ENCODE measurements at places on chromosomes 7 and 10.

DNA sequence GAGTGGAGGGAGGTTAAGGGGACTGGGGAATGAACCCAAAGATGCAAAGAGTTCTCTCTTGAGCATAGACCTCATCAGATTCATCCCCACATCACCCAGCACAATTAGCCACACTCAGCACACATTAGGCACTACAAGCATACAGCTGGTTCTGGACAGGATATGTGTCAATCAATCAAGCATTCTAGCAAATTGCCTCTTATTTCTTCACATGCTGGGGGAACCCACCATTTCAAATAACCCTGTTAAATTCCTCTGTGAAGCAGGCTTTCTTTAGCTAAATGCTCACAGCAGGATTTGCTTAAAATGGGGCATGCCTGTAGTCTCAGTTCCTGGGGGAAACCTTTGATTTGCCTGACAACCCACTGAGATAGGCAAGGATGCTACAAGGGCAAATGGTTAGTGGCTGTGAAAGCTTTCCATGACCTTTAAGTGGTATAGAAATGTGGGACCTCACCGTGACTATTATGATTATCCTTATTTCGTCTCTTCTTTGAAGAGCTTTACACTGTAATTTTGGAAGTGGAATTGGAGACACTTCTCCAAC lies 193.4 kb upstream of the ZMIZ1 start:
- DNase-seq: no peak

- DNase-seq: no peak
These were observed 700.3 kb upstream of the SEMA3D start for GRCh38 chr7:85887133-85887532.

DNA sequence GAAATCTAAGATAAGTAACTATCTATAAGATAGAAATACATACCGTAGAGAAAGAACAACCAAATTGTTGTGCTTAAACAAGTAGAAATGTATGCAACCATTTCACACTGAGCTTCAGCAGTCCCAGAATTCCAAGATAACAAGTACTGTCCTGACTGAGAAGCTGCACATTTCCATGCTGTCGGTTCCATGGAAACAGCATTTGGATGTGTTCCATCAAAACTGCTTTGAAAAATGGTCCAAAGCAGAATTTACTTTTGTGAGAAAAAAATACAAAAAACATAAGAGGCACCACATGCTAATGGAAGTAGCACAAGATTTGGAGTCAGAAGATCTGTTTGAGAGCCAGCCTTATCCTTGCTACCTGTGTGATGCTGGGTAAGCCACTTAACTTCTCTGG lies 92.6 kb downstream of the MTERF1 start:
- no peak for DNase-seq

GRCh38 chr7:38525857-38526256 lies 105.3 kb downstream of the AMPH start:
- DNase-seq: no peak

DNA sequence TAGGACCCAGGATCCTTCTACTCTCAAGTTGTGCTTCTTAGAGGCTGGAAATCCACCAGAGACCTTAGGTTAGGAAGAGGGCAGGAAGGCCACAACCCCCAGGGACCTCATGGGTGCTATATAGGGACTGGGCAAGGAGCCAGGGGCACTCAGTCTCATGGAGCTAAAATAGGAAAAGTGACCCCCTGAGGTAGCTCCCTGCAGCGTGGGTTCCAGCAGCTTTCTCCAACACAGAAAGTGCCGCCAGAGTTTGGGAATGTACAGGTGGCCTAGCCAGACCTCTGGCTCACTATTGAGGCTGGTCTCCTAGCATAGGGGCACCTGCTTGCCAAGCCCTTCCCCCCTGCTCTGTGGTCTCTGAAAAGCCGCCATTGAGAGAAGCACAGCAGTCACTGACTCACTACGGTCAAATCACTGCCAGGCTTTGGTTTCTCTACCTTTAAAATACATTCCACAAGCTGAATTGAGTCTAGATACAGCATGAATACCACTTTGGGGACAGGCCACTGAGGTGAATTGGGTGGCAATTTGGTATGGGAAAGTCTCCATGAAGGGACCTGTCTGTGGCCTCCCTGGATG lies 333.2 kb upstream of the PODXL start:
- no peak for DNase-seq

- no peak for DNase-seq
These were observed 68.0 kb downstream of the LANCL2 start for GRCh38 chr7:55432939-55433784.

GRCh38 chr10:6349846-6350535 lies 147.3 kb downstream of the PFKFB3 start:
- no peak for DNase-seq

DNA sequence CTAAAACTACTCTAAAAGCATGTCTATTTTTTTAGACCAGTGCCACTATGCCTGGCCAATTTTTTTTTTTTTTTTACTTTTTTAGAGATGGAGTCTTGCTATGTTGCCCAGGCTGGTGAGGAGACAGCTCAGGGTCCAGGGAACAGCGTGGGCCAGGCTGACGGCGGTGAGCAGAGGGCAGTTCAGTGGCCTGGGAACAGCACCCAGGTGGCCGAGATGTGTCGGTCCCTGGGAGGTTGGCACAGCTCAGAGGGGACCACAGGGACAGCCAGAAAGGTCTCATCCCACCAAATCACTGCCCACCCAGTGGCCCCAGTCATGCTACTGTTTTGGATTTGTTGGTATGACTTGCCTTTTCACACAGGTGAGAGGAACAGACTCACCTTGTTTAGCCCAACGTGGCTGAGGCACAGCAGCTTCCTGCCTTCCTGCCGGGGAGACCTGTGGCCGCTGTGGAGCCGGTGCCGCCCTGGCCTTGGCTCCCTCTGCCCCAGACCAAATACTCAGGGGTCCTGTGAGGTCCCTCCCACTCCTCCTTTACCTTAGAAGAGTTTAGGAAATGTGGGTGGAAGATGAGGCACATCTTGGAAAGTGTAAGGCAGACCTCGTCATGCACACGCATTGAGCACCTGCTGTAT lies 109.6 kb downstream of the PTPRE start:
- no peak for DNase-seq

- no peak for DNase-seq
These were observed 27.1 kb upstream of the NKX6-2 start for GRCh38 chr10:132813001-132813401.

DNA sequence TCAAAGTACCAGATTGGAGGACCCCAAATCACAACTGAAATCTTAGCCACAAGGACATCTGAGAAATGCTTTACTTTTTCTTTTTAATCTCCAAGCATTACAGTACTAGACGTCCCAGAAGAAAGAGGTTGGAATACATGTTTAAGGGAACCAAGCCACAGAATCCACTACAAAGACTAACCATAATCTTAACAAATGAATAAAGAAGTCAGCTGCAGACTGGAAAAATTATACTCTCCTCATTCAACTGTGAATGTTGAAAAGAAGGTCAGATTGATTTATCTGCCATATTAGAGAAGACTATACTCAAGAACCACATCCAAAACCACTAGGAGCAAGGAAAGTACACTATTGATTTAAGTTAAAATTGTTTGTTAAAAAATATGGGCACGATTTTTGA lies 102.1 kb upstream of the ABCB5 start:
- DNase-seq: no peak

- DNase-seq: no peak
These were observed 119.5 kb downstream of the SEC23IP start for GRCh38 chr10:120012131-120012400.

DNA sequence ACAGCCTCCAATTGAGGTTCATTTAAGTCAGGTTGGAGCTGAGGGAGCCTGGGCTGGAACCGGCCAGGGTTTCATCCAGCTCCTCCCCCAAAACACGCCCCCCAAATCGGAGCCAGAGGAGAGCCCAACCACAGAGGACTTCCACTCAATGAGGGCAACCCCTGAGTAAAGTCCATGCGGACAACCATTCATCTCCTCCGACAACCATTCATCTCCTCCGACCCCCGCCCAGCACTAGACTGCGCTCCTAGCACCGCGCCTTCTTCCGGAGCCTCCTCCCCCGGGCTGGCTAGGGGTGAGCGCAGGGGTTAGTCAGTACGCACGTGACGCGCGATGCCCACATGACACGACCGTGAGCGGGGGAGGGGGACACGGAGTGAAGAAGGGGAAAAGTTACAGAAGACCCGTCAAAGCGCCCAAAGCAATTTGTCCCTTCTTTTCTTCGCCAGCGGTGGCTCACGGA lies 1.4 kb downstream of the MAGI2 start:
- DNase-seq: no peak

All from stimulated activated CD4-positive, alpha-beta T cell treated with anti-CD3 and anti-CD28 coated beads, Interleukin-1b, Interleukin-23, amount 100 ng/mL, for 1 hour (primary cell).